ENCODE measurements at places on chromosomes 1 and 21.

DNA sequence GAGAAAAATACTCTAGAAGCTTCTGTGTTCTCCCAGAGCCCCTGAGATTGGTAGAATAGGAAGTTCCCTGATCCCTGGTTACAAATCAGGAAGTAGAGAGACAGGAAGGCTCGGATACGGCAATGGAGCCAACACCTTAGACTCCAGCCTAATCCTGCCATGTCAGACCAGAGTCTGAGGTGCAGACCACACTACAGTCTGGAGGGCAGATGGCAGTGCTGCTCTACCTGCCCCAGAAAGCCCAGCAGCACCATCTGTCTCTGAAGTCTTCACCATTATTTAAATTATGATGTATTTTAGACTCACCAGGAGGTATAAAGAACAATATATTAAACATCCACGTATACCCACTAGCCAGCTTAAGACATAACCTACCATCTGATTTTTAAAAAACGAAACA, 93.0 kb downstream of the MTR start:
- no peak for DNase-seq

- no peak for DNase-seq
Observed at GRCh38 chr1:188949701-188950100, 1528.0 kb downstream of the BRINP3 start.

- DNase-seq: no peak
Observed at GRCh38 chr1:236880209-236880608, 85.1 kb downstream of the MTR start.

DNA sequence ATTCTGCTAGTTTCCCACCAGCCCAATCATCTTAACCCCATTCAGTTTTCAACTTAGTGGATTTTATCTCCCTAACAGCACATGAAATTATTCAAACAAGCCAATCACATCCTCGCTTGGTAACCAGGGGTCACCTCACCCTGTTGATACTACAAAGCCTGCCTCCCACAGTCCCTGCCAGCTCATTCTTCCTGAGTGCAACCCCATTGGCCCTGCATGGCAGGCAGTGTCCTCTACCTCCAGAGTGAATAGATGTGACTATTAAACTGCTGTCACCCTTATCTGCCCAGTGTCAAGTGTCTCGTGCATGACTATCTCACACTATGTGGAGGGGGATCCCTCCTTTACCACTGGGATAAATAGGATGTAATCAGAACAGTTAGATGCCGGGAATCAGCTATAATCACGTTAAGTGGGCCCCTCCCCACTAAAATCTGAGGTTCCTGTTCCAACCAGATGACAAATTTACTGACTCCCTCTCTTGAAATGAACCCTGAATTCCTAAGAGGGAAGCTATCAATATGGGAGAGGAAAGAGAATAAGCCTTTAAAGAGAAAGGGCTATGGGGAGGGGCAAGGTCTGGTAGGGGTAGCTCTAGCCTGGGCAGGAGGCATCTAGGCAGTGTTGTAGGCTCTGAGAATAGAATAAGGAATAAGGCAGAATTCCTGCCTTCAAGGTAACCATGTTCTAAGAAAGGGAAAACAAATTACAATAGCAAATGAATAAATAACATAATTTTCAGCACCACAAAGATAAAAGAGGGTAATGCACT, 155.9 kb downstream of the SLC30A10 start:
- DNase-seq: no peak

- DNase-seq: no peak
Observed at GRCh38 chr1:247294282-247294681, 37.4 kb downstream of the ZNF496 start.

GRCh38 chr21:42319851-42320572, 4.8 kb upstream of the TFF3 start:
- DNase-seq: no peak

DNA sequence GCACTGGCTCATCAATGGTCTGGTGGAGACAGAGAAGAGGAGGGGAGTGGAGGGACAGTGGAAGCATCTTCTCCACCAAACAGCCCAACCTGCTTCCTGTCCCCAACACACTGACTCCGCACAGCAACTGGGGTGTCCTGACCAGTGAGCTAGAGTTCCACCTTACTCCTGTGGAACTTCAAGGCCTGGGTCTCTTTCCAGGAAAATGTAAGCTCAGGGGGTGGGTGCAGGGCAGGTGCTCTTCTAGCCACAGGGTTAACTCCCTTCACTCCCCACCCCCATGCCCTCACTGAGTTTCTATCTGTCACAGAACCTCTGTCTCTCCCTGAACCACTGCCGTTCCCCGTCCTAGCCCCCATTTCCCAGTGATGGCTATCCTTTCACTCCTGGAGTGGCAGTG, 876 bp downstream of the MOB3C start:
- no peak for DNase-seq

- peak; percentile 15 for DNase-seq
Observed at GRCh38 chr1:23013657-23014056, 2.0 kb downstream of the TEX46 start.

- DNase-seq: no peak
Observed at GRCh38 chr1:115338457-115338820, 390 bp upstream of the NGF start.

DNA sequence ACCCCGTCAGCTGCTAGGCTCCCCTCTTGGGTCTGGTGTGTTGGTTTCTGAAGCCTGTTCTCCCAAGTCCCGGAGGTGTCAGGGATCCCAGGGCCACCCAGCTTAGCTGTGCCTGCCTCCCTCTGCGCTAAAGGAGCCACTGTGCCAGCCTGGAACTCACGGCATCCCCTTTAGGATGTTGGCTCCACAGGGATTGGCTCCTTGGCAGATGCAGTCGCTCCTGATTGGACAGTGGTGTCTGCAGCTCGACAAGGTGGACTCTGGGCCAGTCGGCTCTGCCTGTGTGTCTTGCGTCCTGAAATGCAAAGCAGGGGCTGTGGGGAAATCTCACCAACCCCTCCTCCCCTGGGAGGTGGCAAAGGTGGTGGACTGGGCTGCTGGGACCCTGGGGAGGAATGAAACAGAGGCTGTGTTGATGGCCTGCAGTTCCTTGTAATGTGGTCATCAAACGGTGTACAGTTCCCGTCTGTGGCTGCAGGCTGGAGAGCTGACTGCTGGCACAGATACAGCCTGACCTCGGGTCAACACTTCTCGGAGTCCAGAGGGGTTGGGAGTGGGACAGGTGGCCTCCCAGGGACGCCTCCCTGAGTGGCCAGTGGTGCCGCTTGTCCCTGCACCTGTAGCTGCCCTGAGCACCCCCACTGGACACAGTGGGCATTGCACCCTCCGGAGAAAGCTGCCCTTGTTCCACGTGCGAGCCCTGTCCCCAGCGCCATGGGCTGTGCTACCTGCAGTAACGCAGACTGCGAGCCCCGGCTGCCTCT, 11.5 kb upstream of the KCNAB2 start:
- peak; percentile 38 for DNase-seq

DNA sequence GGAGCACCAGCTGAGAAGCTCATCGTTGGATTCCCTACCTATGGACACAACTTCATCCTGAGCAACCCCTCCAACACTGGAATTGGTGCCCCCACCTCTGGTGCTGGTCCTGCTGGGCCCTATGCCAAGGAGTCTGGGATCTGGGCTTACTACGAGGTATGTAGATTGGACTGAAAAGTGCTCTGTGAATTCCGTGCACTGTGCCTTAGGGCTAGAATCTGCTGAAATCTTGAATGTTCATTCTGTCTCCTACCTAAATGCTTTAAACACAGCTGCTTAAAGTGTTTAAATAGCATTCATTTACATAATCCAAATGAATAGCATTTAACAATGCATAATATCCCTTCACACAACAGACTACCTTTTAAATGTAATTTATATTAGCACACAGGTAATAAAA, 27.9 kb downstream of the CHIA start:
- DNase-seq: no peak

DNA sequence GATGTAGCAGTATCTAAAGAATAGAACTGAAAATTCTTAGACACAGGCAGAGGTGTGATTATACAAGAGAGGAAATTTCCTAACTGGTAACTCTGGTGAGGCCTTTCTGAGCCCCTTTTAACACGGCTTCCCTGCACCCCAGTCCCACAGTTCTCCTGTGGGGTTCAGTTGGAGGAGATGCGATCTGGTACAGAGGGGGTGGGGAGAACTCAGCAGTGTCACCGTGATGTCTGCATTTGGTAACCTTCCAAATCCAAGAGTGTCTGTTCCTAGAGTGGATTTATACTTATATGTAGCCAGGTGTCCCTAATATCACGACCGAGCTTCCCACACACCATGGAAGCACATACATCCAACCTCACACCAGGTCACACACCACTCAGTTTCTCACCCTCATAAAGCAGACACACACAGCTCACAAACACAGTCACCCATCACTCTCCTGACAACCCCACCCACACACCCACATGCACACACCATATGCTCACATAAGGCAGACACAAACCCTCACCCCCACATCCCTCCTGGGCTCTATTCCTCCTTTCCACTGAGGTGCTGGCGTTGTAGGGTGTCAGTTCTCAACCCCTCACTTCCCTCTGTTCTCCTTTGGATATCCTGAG, 48.5 kb downstream of the RHBG start:
- no peak for DNase-seq

DNA sequence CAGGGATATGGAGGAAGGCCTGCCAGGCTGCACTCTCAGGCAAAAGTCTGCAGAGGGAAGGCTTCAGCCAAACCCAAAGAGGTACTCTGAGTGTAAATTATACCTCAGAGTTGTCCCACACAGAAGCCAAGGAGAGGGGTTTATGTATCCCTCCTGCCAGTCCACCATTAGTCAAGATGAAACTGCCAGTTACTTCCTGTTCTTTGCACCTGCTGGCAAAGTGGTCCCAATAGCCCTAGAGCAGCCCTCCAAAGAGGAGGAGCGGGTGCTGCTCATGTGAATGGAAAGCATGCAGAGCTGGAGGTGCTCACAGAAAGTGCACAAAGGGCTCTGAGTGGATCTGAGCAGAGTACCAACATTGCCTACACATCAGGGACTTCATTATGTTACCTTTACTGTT, 37.1 kb upstream of the MCOLN3 start:
- DNase-seq: no peak

DNA sequence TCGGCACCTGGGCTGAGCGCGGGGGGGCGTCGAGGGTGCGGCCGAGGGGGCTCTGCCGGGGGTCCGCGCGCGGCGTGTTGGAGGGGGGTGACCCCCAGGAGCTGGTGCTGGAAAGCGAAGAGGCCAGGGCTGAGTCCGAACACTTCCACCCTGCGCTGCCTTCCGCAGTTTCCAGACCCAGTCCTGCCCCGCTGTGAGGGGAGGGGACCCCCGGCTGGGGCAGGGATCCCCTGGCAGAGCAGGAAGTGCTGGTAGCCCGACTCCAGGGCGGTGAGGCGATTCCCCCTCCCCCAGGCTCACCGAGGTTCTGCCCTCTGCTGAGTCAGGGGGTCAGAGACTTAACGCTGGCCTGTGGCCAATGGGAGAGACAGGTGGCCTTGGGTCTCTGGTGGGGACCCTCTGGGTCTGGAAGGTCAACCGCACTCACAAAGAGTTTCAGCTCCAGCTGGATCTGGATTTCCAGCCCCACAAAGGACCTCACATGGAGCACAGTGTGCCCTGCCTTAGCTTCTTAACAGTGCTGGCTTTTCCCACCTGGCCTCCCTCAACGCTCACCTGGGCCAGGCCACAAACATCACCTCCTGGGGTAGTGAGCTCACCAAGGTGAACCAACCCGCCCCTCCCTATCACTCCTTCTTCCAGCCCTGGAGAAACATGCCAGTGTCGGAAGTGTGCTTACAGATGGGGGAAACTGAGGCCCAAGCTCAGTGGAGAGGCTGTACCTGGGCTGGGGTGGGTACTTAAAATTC, 39.8 kb upstream of the SYNC start:
- DNase-seq: no peak

DNA sequence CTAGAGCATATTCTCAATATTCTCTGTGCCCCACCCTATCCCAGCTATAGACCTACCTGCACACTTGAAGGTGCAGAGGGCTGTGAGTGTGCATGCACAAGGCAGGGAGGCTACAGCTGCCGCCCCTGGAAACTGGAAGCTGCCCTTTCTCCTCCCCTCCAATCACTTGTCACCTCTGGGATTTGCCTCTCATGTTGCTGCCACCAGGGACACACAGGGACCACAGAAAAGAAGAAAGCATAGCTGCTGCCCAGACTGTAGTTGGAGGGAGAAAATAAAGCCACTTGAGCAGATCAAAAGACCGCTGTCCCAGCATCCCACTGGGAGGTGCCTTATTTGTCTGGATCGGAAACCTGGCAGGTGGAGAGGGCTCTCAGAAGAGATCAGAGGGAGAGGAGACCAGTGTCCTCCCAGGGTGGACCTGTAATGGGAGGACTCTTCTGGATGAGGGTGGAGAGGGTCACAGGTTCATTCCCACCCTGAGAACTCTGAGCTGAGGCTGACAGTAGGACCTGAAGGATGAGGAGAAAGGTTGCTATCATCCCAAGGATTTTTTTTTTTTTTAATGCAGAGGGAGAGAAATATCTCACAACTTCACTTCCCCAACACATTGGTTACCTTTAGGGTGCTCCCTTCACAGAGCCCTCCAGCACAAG, 7.6 kb upstream of the INPP5B start:
- DNase-seq: no peak

GRCh38 chr21:35426469-35426868, 377.4 kb upstream of the RUNX1 start:
- DNase-seq: no peak

DNA sequence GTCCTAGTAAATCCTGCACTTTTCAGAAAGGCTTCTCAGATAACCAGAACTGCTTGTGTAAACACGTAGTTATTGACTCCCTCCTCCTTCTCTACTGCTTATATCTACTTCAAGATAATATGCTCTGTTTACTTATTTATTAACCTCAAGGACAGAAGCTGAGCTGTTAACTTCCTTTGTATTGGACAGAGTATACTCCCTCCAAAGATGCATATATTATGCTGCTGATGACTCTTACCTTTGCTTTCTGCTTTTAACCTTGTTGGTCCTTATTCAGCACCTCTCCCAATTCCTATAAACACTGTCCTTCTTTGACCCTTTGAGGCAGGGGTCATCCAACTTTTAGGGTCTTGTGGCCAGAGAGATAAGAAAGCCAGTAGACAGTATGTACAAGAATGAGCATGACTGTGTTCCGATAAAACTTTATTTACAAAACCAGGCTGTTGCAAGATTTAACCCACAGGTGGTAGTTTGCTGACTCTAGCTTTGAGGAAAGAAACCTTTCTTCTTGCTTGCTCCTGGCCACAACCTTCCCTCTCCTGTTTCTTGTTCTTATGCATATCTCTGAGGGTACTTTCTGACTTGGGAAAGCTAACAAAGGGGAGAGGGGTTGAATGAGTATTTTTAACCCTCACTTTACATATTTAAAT, 4.9 kb downstream of the TPM3 start:
- no peak for DNase-seq

GRCh38 chr1:150221552-150221951, 14.4 kb downstream of the ANP32E start:
- peak; percentile 81 for DNase-seq

DNA sequence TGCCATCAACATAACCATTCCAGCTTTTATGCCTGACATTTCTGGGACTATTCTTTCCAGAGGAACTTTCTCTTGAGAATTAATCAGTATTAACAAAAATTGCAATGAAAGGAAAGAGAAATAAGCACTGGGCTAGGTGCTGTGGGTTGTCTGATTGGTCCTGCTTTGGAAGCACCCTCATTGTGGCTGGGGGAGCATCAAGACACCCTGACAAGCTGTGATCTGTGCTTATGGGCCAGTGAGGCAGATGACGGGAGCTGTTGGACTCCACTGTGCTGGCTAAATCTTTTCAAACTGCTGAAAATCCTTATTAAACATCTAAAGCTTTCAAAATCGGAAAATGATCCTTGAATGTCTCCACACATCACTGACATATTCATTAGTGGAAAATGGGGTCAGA, 20.0 kb downstream of the UBASH3A start:
- no peak for DNase-seq

- DNase-seq: no peak
Observed at GRCh38 chr1:177969825-177970371, at the start of gene SEC16B. Gene SEC16B (minus strand): TSS chr1:177970058. CDS start chr1:177967981, 2,077 bp downstream.

Data from spinal cord (tissue), 10 donors.